Suppressor macrophage treated with lipopolysaccharide for 4 hours (primary cell): ENCODE measurements at places on chromosomes 2 and 18.

- DNase-seq = no peak
Measured at GRCh38 chr2:25194576-25195122, 26.3 kb upstream of the POMC start.

GRCh38 chr18:44895176-44895798 is 214.6 kb downstream of the SETBP1 start:
- DNase-seq = peak; percentile 76

DNA sequence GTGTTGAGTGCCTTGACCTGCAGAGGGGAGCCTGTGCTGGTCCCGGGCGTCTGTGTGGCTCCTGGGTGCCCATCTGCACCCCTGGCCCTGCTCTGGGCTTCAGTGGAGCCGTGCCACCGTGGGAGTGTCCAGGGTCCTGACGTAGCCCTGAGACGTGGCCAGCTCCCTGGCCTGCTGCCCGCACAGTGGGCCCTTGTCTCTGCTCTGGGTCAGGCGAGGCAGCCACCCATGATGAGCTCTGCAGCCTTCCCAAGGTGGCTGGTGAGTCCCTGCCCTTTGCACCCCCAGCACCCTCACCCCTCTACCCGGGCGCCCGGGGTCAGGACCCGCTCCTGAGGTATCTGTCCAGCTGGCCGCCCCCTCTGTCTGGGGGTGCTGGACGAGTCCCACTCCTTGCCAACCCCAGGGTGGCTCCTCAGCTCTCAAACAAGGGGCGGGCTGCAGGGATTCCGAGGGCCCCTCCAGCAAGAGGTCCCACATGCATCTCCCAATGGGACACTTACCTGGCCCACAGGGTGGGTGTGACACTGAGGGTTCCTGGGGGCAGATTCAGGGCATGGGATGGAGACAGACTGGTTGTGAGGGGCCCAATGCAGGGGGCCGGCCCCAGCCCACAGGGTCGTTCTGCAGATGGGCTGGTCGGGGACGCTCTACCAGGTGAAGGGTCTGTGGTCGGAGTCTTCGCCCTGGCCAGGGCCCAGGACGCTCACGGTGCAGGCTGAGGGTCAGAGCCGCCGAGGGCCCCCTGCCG is 2.4 kb downstream of the NEU4 start:
- DNase-seq = no peak

DNA sequence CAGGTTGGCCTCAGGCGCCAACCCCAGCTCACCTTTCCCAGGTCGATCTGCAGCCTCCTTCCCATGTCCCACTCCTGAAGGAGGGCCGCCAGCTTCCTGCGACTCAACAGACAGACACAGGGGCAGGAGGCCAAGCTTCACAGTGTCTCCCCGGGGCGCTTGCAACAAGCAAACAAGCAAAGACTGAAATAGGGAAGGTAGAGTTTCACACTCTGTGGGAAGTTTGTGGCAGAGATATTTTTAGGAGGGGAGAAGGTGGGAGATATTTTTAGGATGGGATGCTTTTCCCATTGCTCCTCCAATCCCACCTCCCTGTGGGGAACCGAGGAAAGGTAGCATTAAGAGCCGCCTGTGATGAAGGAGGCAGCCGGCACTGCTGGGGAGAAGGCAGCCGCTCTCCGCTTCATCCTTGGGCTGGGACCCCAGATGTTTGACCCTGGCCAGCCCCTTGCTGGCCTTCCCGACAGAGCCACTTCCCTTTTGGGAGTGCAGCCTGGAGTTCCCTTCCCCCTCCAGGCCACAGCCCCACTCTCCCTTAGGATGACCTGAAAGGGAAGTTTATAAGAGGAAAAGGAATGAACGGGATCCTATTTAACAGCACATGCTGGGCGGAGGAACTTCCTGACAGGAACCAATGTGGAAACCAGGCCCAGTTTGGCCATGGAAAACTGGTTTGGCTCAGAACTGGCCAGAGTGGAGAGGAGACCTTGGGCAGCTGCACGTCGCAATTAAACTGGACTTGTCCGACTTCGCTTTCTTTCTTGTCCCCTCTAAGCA is 142.2 kb upstream of the SMAD2 start:
- no peak for DNase-seq

DNA sequence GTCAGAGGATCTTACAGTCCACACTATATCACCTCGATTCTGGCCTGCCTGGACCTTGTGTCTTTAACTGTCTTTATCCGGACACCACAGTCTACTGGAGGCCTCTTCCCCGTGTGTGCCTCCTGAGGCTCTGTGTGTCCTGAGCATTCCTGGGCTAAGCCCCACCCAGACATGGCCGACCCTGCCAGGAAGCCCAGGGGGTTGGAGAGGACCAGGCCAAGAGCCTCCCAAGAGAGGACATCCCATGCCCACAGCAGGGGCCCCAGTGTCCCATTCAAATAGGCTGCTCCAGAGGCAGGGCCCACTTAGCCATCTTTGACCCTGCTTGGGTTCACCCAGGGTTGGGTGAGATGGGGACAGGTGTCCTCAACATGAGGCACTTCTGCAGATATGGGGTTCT is 84.7 kb upstream of the OTOS start:
- no peak for DNase-seq

DNA sequence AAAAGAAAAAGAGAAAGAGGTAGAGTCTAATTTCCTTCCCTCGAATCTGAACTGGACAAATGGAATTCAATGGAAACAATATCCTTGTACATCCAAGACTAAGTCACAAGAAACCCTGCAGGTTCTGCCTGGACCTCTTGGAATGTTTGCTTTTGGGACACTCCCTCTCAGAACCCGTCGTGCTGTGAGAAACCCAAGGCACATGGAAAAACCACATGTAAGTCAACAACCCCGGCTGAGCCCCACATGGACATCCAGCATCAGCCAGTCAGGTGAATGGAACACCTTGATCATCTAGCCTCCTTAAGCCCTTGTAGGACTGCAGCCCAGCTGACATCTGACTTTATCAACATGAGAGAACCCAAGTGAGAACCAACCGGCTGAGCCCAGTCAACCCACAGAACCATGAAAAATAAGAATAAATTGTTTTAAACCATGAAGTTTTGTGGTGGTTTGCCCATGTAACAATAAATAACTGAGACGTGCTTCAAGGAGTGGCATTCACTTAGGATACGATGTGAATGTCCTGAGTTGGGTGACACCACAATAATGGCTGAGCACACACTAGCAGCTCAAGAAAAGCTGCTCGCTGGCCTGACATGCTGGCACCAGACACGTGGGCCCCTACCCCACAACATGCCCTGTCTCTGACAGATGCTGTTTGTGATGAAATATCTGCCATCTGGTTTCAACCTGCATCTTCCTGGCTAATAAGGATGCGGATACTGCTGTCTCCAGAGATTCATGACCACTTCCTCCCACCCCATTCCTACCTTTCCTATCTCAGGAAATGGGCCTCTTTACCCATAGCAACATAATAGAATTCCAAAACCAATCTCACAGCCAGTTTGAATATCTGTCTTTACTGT is 28.8 kb downstream of the PKDCC start:
- DNase-seq = no peak

DNA sequence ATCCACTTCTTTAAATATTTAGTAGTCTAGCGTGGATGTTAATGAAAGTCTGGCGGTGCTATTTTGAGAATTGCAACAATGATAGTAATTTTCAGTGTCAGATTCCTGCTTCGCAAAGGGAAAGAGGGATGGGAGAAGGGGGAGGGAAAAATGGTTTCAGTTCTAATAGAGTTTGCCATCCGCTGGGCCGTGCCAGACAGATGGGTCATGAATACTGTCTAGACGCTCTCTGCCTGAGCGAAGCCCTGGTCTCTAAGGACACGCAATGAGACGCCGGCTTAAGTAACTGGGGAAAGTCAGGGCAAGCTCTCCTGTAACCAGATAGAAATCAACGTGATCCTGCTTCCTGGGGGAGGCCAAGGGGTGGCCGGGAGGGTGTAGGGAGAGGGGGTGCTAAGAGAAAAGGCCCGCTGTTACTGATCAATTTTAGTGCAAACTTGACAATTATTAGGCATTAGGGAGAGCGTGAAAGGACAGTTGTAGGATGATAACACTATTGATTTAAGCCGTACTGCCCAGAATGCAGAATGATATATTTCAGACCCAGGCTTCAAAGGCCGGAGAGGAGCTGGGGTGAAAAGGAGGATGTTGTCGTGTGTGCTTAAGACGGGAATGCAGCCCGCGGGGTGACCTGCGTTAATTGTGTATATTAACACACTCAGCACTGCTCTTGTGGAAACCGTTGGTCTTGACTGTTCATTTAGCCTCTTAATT is 229.2 kb downstream of the LDLRAD4 start:
- no peak for DNase-seq

DNA sequence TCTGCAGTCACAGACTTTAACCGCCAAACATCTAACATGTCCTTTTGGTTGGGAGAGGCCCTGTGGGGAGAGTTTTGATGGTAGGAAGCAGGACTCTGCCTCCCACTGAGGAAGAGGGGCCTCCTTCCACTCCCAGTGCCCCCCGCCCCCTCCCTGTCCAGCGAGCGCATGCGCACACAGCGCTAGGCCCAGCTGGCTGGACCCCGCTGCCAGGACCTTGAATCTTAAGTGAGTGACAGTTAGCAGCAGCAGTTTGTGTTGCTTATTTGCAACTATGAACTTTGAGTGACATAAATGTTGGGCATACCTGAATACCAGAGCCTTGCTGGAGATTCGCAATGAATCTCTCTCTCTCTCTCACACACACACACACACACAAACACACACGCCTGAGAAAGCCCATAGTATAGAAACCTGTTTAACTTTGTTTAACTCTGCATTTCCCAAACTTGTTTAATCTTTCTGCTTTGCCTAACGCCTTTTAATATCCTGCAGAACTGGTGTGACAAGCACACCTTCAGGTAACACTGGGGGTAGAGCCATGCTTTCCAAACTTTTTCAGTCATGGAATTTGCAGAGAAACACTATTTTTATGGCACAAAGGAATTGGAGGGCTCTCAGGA is 134.6 kb upstream of the SMAD2 start:
- DNase-seq = no peak

DNA sequence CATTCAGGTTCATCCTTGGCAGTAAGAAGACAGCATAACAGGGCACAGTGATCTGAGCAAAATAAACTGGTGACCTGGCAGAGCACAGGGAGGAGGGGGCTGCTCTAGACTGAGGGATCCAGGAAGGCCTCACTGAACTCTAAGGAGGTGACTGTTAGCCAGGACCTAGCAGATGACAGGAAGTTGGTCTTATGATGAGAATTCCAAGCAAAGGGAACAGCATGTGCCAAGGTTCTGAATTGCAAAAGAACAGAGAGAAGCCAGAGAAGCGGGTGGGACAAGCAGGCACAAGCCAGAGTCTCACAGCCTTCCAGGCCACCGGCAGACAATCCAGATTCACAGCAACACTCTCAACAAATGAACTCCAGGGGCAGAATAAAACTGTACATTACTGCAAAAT is 152.7 kb upstream of the PTPRM start:
- DNase-seq = no peak

GRCh38 chr2:157866202-157866601 is 9.9 kb downstream of the ACVR1 start:
- no peak for DNase-seq

- no peak for DNase-seq
Measured at GRCh38 chr2:28764909-28765711, 13.5 kb downstream of the PPP1CB start.

GRCh38 chr2:239716536-239717318 is 308.4 kb downstream of the NDUFA10 start:
- no peak for DNase-seq

- no peak for DNase-seq
Measured at GRCh38 chr2:152221839-152222238, 46.3 kb upstream of the STAM2 start.

DNA sequence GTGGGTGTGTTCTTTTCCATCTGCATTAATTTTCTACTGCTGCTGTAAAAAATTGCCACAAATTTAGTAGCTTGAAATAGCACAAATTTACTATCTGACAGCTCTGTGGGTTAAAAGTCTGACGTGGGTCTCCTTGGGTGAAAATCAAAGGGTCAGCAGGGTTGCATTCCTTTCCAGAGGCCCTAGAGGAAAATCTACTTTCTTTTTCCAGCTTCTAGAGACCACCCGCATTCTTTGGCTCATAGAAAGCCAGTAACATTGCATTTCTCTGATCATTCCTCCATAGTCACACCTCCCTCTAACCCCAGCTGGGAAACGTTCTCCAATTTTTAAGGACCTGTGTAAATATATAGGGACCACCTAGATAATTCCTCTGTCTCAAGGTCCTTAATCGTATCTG is 128.8 kb downstream of the ATL2 start:
- no peak for DNase-seq

DNA sequence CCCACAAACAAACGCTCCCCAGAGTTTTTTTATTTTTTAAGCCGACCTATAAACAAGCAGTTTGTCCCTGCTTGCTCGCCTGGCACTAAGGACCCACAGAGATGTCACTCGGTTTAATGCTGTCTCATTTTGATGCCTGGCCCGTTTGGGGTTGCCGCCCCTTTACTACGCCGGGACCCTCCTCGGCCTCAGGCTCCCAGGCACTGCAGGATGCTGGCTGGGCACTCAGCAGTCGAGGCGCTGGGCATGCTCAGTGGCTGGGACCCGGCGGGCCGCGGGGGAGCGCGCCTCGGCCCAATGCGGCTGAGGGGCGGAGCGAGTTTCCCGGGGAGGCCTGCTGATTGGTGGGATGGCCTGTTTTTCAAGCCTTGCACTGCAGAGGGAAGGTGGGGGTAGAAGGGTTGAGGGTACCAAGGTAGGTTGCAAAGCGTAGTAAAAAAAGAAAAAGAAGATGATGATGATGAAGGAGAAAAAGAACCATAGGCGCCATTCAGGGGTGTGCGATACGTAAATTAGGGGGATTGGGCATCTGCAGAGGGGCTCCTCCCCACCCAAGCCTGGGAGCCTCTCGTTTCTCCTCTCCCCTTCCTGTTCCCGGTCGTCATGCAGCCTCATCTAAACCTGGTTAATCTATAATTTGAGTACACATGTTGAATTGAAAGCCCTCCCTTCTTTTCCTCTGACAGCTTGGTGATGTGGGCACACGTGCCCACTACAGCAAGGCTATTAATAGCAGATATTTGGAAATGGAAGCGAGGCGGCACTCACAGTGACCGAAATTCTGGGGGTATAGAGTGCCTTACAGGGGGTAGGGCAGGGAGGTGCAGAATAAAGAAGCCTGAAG is 1.5 kb upstream of the IRS1 start:
- DNase-seq = peak; percentile 22

- DNase-seq = no peak
Measured at GRCh38 chr2:191748059-191748461, 70.1 kb downstream of the NABP1 start.

DNA sequence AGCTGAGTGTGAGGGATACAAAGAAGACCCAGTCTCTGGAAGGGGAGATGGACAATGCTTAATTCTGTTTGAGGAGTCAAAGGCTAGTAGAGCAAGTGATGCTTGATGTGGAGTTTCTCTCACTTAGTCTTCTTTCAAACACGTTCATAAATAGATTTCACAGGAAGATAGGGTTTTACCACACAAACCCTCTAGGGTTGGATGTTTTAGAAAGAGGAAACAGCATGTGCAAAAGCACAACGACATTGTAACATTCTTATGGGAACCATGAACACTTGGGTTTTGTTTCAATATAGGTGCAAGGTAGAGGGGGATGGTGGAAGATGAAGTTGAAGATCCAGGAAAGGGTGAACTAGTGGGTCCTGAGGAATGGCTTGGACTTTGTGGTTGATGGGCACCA is 10.8 kb upstream of the EFEMP1 start:
- DNase-seq = no peak
